ENCODE measurements at places on chromosomes 7 and 10.

DNA sequence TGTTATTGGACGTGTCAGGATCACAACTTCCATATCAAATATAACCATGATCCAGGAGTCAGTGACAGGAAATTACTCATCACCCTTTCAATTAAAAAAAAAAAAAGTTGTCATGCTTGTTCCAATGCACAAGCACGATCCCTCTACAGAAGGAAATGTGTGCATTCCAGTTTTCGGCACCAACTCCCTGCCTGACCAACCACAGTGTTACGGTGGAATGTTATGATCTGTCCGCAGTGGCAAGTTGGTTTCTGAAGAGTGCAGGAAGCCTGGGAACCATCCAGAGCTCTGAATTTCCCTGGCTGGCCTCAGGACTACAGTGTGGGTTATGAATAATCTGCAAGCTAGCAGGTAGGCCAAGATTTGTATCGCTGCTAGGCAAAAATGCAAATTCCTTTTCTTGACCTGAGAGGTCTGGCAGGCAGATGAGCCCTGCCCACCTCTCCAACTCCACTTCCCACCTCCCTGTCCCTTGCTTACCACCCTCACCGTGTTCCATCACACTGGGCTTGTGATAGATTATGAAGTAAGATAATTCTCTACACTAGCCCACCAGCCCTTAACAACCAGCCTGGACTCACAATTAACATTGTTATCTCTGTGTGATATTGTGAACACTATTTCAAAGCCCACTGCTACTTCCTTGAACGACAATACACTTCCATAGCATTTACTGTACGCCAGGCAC lies 20.4 kb downstream of the FRMPD2 start:
- no peak for DNase-seq

DNA sequence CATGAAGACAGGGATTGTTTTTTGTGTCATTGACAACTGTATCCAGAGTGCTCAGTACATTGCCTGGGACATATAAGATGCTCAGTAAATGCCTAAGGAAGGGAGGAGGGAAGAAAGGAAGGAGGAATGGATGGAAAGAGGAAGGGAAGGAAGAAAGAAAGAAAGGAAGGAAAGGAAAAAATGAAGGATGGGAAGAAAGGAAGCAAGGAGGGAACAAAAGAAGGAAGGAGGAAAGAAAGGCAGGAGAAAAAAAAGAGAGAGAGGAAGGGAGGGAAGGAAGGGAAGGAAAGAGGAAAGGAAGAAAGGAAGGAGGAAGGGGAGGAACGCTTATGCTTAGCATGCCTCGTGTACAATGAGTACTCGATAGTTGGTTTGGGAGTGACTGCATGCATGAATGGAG lies 514.7 kb downstream of the RPS24 start:
- no peak for DNase-seq

DNA sequence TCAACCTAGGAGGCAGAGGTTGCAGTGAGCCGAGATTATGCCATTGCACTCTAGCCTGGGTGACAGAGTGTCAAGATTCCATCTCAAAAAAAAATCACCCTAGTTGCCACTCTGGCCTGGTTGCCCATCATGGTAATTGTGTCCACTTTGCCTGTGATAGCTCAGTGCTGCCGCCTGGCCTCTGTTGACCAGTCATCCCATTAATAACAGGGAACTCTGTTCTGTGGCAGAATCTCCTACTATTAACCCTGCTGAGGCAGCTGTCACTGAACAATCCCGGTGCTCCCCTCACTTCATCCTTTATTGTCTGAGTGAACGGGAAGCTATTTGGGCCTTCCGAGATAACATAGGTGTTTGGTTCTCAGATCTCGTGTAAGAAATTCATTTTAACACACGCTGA lies 14.6 kb downstream of the ZNF3 start:
- no peak for DNase-seq

DNA sequence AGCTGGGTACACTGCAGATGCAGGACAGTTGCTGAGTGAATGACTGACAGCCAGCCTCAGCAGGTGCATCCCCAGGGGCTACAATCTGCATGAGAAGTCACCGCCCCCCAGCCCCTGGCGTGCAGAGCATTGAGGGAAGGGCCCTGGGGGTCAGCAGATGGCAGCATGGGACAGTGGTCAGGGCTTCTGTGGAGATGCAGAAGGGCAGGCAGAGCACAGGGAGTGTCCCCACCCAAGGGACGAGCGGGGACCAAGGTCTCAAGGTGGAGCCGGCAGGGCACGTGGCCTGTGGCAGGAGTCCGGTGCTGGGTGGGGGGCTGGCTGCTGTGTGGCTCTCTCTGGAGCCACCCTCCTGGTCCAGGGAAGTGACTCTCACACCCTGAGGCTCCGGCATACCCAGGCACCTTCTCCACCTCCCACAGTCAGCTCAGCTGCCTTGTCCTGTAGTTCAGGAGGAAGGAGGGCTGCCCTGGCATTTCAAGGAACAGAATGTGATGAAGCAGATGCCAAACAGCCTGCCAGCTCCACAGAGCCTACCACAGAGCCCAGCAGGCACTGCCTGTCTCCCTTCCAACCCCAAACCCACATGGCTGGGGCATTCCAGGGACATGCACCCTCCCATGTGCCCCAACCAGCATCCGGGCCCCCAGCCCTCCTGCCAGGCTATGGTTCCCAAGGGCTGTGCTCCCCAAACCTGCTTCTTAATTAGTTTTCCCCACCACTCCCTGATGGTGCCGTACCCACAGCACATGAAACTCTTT lies 114.5 kb downstream of the TMEM130 start:
- no peak for DNase-seq

DNA sequence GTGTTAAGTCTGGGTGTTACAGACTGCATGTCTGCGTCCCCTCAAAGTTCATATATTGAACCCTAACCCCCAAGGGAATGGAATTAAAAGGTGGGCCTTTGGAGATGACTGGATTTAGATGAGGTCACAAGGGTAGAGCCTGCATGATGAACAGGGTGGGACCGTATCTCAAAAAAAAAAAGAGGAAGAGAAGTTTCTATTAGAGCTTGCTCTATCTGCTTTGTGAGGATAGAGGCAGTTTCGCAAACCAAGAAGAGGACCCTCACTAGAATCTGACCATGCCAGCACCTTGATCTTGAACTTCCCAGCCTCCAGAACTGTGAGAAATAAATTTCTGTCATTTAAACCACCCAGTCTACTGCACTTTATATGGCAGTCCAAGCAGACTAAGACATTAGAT lies 1.4 kb downstream of the KIN start:
- DNase-seq, result no peak

- DNase-seq, result no peak
Observed at GRCh38 chr10:132281915-132282666, 25.7 kb downstream of the STK32C start.

GRCh38 chr10:49353895-49354566 lies 41.9 kb downstream of the DRGX start:
- no peak for DNase-seq

- no peak for DNase-seq
Observed at GRCh38 chr10:75771606-75772005, 340.2 kb downstream of the LRMDA start.

DNA sequence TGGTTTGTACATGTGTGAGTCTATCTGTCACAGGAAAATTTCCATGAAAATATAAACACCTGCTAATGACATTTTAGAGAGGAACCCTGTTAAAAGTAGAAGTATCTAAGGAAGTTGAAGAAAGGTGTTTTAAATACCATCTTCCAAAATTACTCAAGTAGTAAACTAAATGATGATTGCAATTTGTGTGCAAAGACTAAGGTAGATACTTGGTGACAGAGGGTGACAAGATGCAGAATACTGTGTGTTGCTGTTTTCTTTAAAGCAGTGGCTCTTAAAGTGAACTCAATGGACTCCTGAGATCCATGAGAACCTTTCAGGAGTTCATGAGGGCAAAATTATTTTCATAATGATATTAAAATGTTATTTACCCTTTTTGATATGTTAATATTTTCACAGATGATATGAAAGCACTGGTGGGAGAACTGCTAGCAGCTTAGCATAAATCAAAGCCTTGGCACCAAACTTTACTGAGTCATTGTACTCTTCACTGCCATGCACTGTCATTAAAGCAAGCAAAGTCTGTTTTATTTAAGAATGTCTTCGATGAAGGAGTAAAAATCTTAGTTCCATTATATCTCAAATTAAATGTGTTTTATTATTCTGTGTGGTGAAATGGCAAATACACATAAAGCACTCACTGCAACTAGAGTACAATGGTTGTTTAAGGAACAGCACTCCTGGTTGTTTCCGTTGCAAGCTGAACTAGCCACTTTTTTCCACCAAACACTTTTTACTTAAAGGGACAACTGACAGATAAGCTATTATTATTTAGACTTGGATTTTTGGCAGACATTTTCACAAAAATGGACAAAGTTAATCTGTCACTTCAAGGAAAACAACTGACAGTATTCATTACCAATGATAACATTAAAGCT lies 133.7 kb downstream of the LRRN3 start:
- DNase-seq, result no peak

DNA sequence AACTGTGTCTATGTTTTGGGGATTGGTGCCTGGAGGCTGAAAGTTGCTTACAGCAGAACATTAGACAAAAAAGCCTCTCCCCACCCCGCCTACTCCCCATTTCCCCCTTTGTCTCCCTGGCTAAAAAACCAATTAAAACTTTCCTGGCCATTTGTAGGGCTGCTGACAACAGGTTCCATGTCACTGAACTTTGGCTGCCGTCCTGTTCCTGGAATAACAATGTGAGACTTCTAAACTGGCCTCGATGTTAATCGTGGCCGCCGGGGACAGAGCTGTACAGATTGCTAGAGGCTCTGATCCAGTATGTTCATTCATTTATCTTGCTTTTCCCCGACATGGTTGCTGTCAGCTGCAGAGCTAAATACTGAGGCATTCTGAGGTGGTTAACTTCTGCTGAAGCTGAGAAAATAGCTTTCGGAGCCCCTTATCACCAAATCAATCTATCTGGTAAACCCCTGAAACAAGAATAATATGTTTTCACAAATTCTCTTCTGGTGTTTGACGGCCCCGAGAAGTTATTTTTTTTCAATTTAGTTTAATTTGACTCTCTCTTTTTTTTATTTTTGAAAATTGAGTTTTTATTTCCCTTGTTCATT lies 271.6 kb downstream of the GFRA1 start:
- DNase-seq, result no peak

DNA sequence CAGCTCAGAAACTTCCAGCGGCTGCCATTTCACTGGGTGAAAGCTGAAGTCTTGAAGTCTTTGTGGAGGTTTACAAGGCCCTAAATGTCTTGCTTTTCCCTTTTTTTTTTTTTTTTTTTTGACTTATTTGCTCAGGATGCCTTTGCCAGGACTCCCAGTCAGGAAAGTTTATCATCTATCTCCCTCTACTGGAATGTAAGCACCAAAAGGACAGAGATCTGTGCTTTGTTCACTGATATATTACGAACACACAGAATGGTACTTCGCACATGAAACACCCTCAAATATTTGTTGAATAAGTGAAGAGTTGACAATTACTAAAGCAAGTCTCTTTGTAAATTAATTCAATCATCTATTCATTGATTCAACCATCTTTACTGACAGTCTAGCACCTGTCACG lies 23.2 kb downstream of the ABCB4 start:
- no peak for DNase-seq

GRCh38 chr7:106640368-106641141 lies 20.4 kb downstream of the CCDC71L start:
- DNase-seq, result no peak

DNA sequence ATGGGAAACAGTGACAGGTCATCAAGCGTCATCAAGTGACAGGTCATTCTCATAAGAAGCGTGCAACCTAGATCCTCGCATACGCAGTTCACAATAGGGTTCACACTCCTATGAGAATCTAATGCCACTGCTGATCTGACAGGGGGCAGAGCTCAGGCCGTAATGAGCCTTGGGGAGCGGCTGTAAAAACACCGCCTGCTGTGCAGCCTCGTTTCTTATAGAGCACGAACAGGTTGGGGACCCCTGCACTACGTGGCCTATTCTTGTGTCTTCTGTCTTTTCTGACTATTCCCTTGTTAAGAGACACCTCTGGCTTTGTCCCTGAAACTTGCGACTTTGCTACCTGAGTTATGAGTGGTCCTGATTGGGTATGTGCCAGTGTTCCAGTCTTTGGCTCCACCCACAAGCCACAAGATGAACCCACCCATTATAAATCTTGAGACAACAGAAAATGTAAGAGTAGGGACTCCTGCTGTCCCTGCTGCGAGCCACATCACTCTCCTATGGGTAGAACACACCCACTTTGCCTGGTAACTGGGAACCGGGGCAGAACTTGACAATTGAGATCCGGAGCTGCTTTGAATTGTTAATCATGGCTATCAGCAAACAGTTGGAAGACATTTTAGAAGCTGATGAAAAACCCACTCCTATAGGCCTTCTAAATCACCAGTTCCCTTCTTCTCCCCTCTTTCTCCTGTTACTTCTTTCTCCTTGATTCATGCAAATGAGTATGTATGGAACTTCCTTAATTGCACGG lies 55.8 kb upstream of the EXOC4 start:
- no peak for DNase-seq

- DNase-seq, result no peak
Observed at GRCh38 chr10:73837072-73837471, 25.7 kb upstream of the NDST2 start.

- peak; percentile 40 for DNase-seq
Observed at GRCh38 chr10:61301575-61301974, 151.6 kb downstream of the TMEM26 start.

DNA sequence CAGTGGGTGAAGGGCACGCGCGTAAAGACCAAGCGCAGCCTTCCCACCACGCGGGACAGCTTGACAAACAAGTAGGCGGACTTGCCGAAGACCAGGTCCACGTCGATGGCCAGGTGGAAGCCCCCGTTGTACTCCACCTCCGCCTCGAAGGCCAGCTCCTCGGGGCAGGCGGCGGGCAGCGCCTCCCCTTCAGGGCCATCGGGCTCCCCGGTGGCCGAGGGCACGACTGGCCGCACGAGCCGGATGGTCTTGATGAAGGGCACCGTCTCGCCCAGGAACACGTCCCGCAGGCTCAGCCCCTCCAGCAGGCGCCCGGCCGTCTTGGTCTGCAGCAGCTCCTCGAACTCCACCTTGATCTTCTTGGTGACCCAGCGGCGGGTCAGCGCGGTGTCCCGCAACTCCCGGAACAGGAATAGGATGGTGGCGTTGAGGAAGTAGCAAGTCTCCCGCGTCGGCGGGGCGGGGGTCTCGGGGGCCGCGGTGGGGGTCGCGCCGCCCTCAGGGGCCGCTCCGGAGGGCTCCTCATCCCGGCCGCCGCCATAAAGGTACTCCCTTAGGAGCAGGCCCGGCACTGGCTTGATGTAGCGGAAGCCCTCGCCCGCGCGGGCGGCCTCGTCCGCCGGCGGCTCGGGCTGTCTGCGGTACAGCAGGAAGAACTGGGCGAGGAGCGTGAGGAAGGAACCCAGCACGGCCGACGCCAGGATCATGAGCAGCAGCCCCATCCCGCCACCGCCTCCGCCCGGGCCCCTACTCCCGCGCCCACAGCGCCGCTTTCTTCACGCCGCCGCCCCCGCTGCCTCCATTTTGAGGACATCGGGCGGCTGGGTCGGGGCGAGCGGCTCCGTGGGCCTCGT lies 507 bp downstream of the PDZD8 start:
- DNase-seq, result peak; percentile 33

DNA sequence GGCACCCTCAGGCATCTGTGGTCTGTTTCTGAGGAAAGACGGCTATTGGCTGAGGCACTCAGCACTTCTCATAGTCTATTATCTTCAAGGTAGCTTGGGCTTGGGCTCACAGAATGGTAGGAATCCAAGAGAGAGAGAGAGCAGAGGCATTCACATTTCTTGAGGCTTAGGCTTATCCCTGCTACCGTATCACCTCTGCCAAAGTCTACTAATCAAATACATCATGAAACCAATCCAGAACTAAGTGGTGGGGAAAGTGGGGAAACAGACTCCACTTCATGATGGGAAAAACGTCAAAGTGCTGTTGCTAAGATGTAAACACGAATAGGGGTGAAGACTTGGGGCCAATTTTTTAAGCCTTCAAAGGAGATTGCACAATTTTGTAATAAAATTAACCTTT lies 271.1 kb upstream of the SEMA3D start:
- no peak for DNase-seq

- DNase-seq, result no peak
Observed at GRCh38 chr7:7129381-7129780, 53.0 kb upstream of the C1GALT1 start.
